ENCODE measurements at places on chromosomes 1 and 21.
A peak's percentile ranks its signal among the peaks of the same experiment; 100 is the strongest.

- DNase-seq, result no peak
Observed at GRCh38 chr1:4137621-4138415, 237.7 kb upstream of the C1orf174 start.

- DNase-seq, result no peak
Observed at GRCh38 chr1:183773482-183774274, 31.2 kb upstream of the RGL1 start.

DNA sequence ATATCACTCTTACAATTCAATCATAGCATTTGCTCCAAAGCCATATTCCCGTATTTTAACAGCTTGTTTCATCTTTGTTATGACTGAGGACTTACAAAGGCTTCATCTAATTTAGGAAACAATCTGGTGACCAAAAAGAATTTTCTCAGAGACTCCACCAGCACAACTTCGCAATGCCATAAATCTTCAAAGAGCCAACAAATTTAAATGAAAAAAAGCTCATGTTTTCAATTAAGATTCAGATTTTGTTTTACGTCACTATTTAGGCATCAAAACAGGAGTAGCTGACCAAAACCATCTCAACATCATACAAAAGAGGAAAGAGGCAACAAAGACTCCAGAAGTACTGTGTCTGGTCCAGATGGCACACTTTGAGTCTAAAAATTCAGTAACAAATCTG, 373.3 kb downstream of the TTLL7 start:
- no peak for DNase-seq

DNA sequence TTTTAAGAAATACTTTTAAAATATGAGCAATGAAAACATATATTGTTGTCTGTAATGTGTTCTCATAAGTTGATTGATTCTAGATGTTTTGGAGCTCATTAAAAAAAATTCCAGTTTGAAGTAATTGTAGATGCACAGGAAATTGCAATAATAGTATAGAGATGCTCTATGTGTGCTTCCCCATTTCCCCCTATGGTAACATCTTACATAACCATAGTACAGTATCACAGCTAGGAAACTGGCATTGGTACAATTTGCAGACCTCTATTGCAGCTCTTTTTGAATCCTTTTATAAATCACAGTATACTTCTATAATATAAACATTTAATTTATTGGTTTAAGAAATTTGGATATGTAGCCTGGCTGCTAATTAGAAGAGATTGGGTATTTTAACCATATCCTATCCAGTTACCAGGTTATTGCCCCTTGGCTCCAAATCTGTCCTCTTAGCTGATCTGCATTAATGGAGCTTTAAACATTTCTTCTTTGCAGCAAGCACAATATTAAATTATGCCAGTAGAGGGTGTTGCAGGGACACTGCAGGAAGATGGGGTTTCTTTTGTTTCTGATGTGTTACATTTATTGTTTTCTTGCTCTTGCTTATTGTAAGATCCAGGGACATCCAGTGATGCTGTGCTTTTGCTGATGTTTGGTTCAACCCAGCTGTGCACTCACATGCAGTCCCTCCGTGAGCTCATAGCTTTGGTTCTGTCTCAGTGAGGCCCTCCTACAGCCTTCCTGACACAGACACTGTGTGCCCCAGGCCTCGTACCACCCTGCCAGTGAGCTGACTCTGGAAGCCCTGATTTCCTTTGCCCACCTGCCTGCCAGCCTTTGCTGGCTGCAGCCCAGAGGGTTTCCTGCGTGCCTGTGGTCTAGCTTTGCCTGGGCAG, 103.3 kb downstream of the RABGAP1L start:
- DNase-seq, result no peak

- no peak for DNase-seq
Observed at GRCh38 chr1:91564888-91565701, 64.4 kb downstream of the CDC7 start.

GRCh38 chr1:212030936-212031528, 4.3 kb downstream of the INTS7 start:
- DNase-seq, result no peak

DNA sequence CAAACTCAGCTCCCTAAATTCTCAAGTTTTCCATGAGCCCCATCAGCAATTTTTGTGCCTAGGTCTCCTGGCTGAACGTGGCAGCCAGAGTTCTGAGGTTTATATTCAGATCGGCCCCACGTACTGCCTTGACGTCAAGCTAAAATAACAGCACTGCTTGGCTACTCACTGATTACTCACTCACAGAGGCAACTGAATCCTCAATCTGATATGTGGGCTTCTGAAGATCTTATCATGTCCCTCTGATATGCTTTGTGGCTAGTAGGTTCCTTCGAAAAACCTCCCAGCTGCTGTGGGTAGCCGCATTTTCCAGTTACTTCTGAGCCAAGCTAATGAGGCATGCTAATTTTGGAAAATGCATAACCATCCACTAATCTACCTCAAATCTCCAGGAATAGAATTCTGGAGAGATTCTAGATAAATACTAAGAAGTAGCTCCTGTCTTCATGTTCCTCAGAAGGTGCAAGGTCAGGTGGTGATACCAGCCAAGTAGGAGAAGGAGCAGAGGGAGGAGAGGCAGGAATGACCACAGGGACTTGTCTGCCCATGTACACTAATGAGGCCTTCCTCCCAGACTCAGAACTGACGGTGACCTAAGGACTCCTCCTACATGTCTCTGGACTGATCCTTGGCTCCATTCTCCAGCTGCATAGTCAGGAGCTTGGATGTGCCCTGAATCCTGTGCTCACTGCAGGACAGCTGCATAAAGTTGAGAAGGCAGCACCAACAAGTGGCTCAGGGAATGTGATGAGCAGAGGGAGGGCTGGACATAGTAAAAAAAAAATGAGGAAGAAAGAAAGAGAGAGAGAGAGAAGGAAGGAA, 263.7 kb downstream of the TNR start:
- no peak for DNase-seq

DNA sequence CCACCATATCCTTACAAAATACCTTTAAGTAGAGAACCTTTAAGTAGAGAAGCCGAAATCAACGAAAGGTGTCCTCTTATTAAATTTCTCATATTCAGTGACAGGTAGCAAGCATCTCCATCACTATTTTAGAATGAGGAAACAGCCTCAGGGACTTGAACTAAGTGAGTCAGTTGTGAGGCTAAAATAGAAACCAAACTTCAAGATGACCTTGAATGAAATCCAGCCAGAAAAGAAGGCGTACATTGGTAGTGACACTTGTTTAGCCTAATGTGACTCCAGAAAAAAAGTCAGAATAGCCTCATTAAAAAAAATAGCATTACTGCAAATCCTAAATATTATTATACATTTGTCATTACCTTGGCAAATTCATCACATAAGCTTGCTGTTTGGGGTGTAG, 20.1 kb downstream of the RGS8 start:
- no peak for DNase-seq

DNA sequence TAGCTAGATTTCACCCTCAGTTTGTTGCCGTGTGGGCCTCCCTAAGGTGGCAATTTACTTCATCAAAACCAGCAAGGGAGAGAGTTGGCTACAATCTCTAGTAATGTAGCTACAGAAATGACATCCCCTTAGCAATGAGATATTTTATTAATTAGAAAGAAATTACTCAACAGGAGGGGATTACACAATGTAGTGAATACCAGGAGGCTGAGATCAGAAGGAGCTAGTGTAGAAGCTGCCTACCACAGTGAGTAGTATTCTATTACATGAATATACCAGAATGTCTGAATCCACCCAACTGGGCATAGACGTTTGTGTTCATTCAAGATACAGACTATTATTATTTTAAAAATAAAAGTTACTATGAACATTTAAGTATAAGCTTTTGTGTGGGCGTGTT, 868.2 kb upstream of the CXADR start:
- no peak for DNase-seq

- peak; percentile 23 for DNase-seq
Observed at GRCh38 chr21:33478935-33479678, 667 bp downstream of the TMEM50B start.

GRCh38 chr1:1892079-1892762, 1.3 kb upstream of the GNB1 start:
- DNase-seq, result no peak

DNA sequence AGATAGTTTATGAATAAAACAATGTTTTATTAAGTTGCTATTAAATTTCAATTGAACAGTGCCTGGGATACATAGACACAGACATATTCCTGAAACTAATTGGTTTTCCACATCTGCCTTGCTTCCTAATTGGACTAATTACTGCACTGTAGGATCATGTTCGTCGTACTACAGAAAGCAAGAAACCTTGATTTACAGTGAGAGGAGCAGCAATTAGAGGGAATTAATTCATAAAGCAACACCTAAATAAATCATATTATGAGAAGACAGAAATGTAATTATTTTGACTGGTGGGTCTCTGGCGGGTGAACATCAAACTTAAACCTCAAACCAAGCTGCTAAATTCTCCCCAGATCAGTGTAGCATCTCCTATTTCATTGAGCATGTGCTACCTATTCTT, 124.6 kb upstream of the CAMK1G start:
- no peak for DNase-seq
